ENCODE measurements at places on chromosomes 13 and 19. TPM values are rescaled to one million over a fixed set of nuclear protein-coding genes. Genes with fewer than 3 reads are reported as not detected.

- H3K4me3 ChIP-seq: no peak overlapping the region
- H3K4me1 ChIP-seq: no peaks in the 10 kb centered on the region
Measured at GRCh38 chr13:98232456-98232855, 55.4 kb upstream of the RNF113B start.

GRCh38 chr13:67395577-67395976 is 165.4 kb upstream of the PCDH9 start:
- H3K4me1 ChIP-seq: no peaks in the 10 kb centered on the region
- no peaks in the 10 kb centered on the region for H3K36me3 ChIP-seq
- H3K27ac ChIP-seq: no peak overlapping the region
- H3K27me3 ChIP-seq: no peaks in the 10 kb centered on the region
- H3K4me3 ChIP-seq: no peak overlapping the region

DNA sequence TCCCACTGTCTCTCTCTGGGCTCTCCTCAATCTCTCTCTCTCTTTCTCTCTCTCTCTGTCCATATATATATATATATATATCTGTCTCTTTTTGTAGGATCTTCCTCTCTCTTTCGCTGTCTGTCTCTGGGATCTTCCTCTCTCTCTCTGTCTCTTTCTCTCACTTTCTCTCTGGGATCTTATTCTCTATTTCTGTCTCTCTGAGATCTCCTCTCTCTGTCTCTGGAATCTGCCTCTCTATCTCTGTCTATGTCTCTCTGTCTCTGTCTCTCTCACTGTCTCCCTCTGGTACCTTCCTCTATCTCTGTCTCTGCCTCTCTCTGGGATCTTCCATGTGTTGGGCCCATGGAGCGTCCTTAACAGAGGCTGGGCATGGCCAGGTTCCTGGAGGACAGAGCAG is 3.4 kb downstream of the ATP1A3 start:
- DNase-seq: no peak
- no peak overlapping the region for H3K27ac ChIP-seq
- H3K4me1 ChIP-seq: peaks cover 14% of the 10 kb centered on the region
- peaks cover 11% of the 10 kb centered on the region for H3K27me3 ChIP-seq

LIG1 gene
- total RNA-seq: 62.8 TPM

- H3K4me3 ChIP-seq: no peak overlapping the region
- no peaks in the 10 kb centered on the region for H3K36me3 ChIP-seq
- H3K27ac ChIP-seq: no peak overlapping the region
- H3K4me1 ChIP-seq: no peaks in the 10 kb centered on the region
- no peaks in the 10 kb centered on the region for H3K27me3 ChIP-seq
- no peak for DNase-seq
Measured at GRCh38 chr13:24194447-24194846, 33.9 kb downstream of the SPATA13 start.

GRCh38 chr19:55156202-55157063 is 1.1 kb downstream of the TNNI3 start:
- H3K4me1 ChIP-seq: peaks cover 35% of the 10 kb centered on the region
- H3K27ac ChIP-seq: no peak overlapping the region
- peak; percentile 38 for DNase-seq
- no peak overlapping the region for H3K4me3 ChIP-seq
- no peaks in the 10 kb centered on the region for H3K36me3 ChIP-seq

DNA sequence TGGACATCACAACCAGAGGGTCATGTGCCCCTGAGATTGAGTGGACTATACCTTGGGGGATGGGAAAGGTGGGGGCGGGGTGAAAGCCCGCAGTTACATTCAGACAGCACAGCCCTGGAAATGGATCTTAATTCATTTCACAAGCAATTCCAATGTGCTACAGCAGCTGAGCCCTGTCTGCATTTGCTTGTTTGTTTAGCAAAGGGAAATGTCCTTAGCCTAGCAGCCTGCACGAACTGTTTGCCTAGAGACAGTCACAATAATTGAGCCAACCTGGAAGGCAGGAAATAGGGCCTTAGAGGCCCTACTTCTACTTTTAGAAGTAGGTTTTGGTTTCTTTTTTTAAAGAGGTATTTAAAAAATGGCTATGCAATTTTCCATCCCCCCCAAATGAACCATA is 177.3 kb upstream of the KL start:
- no peak overlapping the region for H3K4me3 ChIP-seq
- H3K27me3 ChIP-seq: no peaks in the 10 kb centered on the region
- peaks cover 7% of the 10 kb centered on the region for H3K4me1 ChIP-seq
- H3K36me3 ChIP-seq: no peaks in the 10 kb centered on the region
- no peak overlapping the region for H3K27ac ChIP-seq

- no peak overlapping the region for H3K4me3 ChIP-seq
- no peaks in the 10 kb centered on the region for H3K27me3 ChIP-seq
- no peaks in the 10 kb centered on the region for H3K4me1 ChIP-seq
- H3K27ac ChIP-seq: no peak overlapping the region
- DNase-seq: no peak
Measured at GRCh38 chr13:36715841-36716240, 42.0 kb downstream of the SERTM1 start.

COQ8B gene
- total RNA-seq: 16.4 TPM

ENOX1 gene
- not detected for total RNA-seq

ZSWIM9 gene
- total RNA-seq: 3.1 TPM

- H3K4me3 ChIP-seq: no peak overlapping the region
- H3K27me3 ChIP-seq: peaks cover 24% of the 10 kb centered on the region
- no peak overlapping the region for H3K27ac ChIP-seq
- no peaks in the 10 kb centered on the region for H3K36me3 ChIP-seq
- DNase-seq: no peak
- H3K4me1 ChIP-seq: peaks cover 18% of the 10 kb centered on the region
Measured at GRCh38 chr13:110138700-110139036, 168.3 kb downstream of the COL4A1 start.

GRCh38 chr19:799076-799881 is 2.0 kb downstream of the PTBP1 start:
- peaks cover 49% of the 10 kb centered on the region for H3K36me3 ChIP-seq
- peak overlapping the region; percentile 31 for H3K27ac ChIP-seq
- H3K4me1 ChIP-seq: peaks cover 71% of the 10 kb centered on the region
- H3K4me3 ChIP-seq: peak overlapping the region; percentile 79
- no peaks in the 10 kb centered on the region for H3K27me3 ChIP-seq

DNA sequence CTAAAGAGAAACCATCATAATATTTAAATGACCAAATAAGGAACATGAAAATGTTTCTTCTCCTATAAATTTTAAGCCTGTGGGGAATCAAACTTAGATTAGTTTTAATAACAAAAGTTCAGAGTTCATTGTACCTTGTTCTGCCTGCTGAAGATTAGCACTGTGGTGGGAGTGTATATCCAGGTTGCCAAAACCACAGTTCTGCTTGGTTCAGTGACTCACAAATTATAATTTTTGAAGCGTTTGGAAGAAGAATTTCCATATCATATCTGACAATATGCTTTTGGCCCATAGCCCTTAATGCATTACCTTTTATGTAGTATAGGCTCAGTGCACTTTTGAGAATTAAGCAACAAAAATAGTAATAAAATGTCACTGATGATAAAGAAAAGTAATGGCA is 545.2 kb downstream of the GPC6 start:
- H3K36me3 ChIP-seq: no peaks in the 10 kb centered on the region
- no peaks in the 10 kb centered on the region for H3K27me3 ChIP-seq
- no peak for DNase-seq
- H3K27ac ChIP-seq: no peak overlapping the region
- H3K4me3 ChIP-seq: no peak overlapping the region

GRCh38 chr19:53424968-53425597 is 6.7 kb upstream of the ZNF761 start:
- H3K4me3 ChIP-seq: no peak overlapping the region
- no peaks in the 10 kb centered on the region for H3K36me3 ChIP-seq
- no peak overlapping the region for H3K27ac ChIP-seq
- no peaks in the 10 kb centered on the region for H3K27me3 ChIP-seq
- peak; percentile 57 for DNase-seq
- H3K4me1 ChIP-seq: peaks cover 3% of the 10 kb centered on the region

MTUS2 gene
- 0.38 TPM for total RNA-seq

DNA sequence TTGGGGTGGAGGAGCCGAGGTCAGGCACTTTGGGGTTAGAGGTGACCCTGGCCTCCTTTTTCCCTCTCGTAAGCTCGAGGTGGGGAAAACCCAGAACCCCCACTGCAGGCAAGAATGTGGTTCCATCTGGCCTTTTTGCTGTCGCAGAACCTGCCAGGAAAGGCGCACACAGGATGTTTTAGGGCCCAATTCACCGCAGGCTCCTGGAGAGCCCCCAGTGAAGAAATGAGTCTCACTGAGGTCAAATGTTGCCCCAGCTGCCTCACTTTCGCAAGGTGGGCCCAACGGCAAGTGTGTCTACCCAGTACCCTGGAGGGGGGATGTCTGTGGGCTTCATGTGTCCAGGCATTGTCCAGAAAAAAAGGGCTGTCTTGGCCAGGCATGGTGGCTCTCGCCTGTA is 61.8 kb downstream of the PEX11G start:
- H3K4me3 ChIP-seq: no peak overlapping the region
- H3K27me3 ChIP-seq: no peaks in the 10 kb centered on the region
- H3K4me1 ChIP-seq: peaks cover 26% of the 10 kb centered on the region
- DNase-seq: no peak

GRCh38 chr13:80946008-80946802 is 605.3 kb upstream of the SPRY2 start:
- H3K4me1 ChIP-seq: no peaks in the 10 kb centered on the region
- no peaks in the 10 kb centered on the region for H3K36me3 ChIP-seq
- H3K27ac ChIP-seq: no peak overlapping the region
- no peak overlapping the region for H3K4me3 ChIP-seq
- H3K27me3 ChIP-seq: no peaks in the 10 kb centered on the region
- no peak for DNase-seq

DNA sequence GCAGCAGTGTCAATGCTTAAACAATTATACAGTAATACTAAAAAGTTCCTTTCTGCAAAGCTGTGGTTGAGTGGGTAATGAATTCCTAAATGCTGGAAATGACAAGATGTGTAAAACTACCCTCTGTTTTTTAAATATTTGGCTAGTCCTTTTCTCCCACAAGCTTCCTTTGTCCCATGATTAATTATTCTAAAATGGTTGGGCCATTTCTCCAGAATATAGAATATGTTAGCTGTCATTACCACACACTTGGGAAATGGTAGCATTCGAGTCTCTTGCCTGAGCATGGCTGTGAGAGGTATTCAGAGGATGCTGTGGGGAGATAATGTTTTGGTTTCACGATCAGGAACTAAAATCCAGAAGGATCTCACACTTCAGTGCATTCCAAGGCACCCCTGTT is 1185.8 kb downstream of the UQCRFS1 start:
- DNase-seq: no peak
- H3K27ac ChIP-seq: no peak overlapping the region
- H3K4me1 ChIP-seq: no peaks in the 10 kb centered on the region
- no peak overlapping the region for H3K4me3 ChIP-seq

- no peaks in the 10 kb centered on the region for H3K27me3 ChIP-seq
- H3K36me3 ChIP-seq: peaks cover 60% of the 10 kb centered on the region
- H3K4me3 ChIP-seq: no peak overlapping the region
- DNase-seq: no peak
- no peaks in the 10 kb centered on the region for H3K4me1 ChIP-seq
- H3K27ac ChIP-seq: no peak overlapping the region
Measured at GRCh38 chr19:40241809-40242384, 15.4 kb upstream of the CCNP start.

DNA sequence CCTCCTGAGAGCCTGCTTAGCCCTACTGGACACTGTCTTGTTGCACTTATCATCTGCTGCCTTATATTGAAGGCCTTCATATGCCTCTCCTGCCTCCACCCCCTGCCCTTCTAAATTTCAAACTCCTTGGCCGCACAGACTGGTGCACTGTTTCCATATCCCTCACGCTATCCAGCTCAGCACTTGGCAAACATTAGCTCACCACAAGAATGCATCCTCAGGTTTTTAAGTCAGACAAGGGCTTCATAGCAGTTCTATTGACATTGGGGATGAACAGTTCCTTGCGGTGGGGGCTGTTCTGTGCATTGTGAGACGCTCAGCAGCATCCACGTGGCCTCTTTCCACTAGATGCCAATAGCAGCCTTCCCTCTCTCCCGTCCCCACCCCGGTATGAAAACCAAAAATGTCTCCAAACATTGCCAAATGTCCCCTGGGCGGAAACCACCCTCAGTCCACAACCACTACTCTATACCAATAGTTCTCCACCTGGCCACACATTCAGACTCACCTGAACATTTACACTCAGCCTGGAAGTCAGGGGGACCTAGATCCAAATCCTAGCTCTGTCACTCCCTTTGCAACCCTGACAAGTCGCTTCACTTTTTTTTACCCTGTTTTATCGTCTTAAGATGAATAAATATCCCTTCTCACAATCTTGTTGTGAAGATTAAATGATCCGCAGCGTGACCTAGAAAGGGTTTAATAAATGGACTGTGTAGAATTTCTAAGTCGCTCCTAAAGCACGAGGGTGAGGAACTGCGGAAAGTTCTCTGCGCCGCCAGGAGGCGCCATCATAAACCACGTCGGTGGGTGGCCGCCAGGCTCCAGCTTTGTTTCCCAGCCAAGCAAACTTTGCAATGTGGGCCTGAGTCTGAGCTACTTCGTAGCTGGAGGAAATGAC is 3.6 kb upstream of the CEACAM3 start:
- H3K27me3 ChIP-seq: peaks cover 18% of the 10 kb centered on the region
- no peak overlapping the region for H3K27ac ChIP-seq
- H3K4me1 ChIP-seq: no peaks in the 10 kb centered on the region

- no peak for DNase-seq
- no peaks in the 10 kb centered on the region for H3K4me1 ChIP-seq
- no peaks in the 10 kb centered on the region for H3K36me3 ChIP-seq
- H3K4me3 ChIP-seq: no peak overlapping the region
Measured at GRCh38 chr13:105311094-105311493, 1224.4 kb downstream of the EFNB2 start.

DNA sequence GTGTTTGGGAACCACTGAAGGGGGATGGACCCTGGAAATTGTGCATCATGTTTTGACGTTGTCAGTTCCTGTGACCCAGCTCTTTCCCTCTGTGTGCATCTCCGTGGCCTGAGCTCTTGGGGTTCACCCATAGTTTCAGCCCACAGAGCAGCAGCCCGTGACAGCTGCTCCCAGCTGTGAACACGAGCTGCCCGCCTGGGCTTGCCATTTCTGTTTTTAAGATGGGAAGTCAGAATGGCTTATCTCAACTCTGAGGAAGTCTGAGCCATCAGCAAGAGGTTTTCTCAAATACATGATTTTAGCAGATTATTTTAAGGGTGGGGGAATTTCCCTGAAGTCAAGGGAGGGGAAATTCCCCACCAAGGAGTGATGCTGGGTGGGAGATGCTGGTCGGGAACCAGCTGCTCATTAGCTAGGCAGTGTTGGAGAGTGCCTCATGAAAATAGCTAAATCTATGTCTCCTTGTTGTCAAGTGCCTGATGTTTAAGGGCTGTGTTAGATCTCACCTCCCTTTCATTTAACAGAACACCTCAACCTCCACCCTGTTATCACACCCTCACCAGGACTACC is 34.8 kb upstream of the C1QTNF9 start:
- peak; percentile 67 for DNase-seq
- H3K27me3 ChIP-seq: no peaks in the 10 kb centered on the region
- H3K36me3 ChIP-seq: peaks cover 16% of the 10 kb centered on the region
- peak overlapping the region; percentile 99 for H3K27ac ChIP-seq

FAM216B gene
- not detected for total RNA-seq

All from CD4-positive, alpha-beta T cell (primary cell).